Memory B cell (primary cell): ENCODE measurements at places on chromosomes 16 and 17.

DNA sequence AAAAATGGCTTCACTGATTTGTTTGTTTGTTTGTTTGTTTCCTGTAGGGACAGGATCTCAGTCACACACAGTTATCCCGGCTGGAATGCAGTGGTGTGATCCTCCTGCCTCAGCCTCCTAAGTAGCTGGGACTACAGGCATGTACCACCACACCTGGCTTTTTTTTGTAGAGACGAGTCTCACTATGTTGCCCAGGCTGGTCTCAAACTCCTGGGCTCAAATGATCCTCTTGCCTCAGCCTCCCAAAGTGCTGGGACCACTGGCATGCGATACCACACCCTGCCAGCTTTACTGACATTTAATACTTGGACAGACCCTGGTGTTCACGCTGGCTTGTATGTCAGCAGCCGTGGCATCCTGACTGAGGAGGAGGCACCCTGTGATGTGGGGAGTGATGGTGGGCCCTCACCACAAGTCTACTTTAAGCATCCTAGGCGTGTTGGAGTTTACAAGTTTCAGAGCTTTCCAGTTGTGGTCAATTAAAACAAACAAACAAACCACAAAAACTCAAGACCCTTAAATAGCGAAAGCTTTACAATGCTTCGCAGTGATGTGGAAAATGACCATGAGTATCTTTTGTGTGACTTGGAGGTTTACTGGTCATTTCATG lies 5.1 kb downstream of the ABCA3 start:
- DNase-seq: no peak

GRCh38 chr17:55264278-55264644 lies 499 bp upstream of the HLF start:
- DNase-seq: no peak

DNA sequence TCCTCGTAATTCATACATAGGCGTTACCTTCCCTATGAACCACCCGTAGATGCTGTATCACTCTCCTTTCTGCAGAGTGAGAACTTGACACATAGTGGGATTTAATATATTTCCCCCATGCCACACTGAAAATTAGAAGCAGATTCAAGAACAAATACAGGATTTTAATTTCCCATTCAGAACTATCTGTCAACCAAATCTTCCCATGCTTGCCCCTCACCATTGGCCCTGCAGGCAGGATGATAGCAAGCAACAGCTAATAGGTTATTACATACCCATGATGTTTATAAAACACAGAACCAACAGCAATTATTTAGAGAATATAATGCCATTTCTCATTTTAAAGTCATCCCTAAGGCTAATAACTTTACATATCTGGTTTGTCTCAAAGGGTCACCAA lies 55.0 kb upstream of the GNAO1 start:
- no peak for DNase-seq

DNA sequence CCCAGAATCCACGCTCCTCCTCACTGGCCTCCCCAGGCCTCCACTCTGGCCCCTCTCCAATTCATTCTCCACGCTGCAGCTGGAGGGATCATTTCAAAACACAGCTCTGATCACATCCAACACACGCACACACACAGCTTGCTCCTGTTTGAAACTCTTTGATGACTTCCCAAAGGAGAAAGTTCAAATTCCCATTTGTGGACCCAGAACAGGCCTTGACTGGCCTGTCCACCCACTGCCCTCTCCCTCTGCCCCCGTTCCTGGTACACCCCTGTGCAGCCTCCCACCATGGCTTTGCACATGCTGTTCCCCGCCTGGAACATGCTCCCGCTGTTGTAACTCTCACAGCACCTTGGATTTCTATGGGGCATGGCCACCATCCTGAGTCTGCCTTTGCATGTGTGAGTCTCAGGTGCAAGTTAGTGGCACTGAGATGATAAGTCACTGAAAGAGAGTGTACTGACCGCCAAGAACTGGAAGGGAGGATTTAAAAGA lies 100.0 kb downstream of the GSG1L start:
- no peak for DNase-seq

GRCh38 chr17:37637956-37638355 lies 5.3 kb downstream of the DDX52 start:
- no peak for DNase-seq

DNA sequence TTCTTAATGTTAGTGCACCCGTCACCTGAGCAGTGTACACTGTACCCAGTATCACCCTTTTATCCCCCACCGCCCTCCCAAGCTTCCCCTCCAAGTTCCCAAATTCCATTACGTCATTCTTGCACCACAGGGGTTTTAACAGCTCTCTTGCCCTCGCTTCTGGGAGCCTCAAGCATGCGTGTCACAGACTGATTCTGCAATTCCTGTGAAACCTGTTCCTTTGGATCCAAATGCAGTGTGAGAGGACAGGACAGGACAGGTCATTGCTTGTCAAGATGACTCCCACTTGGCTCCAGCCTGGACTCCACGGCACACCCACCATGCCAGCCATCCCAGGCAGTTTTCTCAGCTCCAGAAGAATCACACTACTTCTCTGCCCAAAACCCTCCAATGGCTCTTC lies 44.1 kb downstream of the CYB5D2 start:
- DNase-seq: no peak

DNA sequence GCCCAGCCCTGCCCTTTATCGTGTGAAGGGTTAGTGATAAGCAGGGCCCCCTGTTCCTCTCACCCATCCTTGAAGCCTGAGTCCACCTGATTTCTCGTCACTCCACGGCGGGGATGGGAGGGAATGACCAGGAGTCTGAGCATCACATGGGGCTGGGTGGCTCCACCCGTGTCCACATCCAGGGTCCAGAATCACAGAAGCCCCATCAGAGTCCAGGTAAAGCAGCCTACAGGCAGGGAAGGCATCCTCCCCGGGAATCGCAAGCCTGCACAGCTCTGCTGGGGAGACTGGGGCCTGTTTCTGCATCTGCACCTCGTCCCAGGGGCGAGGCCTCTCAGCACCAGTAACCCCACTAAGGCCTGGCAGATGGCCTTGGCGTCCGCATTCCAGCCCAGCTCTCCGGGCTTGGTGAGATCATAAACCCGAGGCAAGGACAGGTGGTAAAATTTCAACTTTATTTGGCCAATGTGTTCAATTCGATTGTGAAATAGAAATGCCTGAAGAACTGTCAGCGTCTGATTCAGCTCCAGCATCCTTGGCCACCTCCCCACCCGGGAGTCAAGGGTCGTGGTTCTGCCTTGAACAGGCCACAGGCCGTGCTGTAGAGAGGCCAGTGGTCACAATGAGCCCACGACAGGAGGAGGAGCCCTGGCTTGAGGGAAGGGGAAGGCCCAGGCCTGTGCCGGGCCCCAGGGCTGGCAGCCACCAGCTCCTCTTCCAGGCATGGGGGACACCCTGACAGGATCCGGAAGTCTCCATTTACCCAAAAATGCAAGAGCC lies 8.1 kb upstream of the PPP1R27 start:
- DNase-seq: no peak

GRCh38 chr16:86390335-86390734 lies 120.0 kb upstream of the FOXF1 start:
- no peak for DNase-seq

GRCh38 chr16:48963306-48963705 lies 318.3 kb downstream of the CBLN1 start:
- no peak for DNase-seq

DNA sequence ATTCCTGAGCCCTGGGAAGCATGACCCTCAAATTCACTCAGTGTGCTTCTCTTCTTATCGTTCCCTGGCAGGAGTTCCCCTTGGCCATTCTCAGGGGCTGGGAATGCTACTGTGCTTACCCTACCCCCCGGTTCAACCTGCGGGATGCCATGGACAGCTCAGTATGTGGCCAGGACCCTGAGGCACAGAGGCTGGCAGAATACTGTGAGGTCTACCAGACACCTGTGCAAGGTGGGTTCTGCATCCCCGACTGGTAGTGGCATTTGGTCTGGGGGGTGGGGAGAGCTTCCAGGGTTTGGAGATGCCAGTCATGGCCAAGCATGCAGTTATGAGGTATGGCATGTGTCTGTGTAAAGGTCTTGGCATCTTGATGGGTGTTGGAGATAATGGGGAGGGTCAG lies 39.4 kb downstream of the WSCD1 start:
- DNase-seq: no peak

GRCh38 chr16:89199241-89200123 lies 855 bp downstream of the SLC22A31 start:
- DNase-seq: no peak
